ENCODE measurements at places on chromosomes 1 and 21. TPM values are rescaled to one million over a fixed set of nuclear protein-coding genes. Genes with fewer than 3 reads are reported as not detected.

GRCh38 chr21:45537746-45538291 lies 4.4 kb downstream of the SLC19A1 start:
- peak; percentile 56 for DNase-seq

DNA sequence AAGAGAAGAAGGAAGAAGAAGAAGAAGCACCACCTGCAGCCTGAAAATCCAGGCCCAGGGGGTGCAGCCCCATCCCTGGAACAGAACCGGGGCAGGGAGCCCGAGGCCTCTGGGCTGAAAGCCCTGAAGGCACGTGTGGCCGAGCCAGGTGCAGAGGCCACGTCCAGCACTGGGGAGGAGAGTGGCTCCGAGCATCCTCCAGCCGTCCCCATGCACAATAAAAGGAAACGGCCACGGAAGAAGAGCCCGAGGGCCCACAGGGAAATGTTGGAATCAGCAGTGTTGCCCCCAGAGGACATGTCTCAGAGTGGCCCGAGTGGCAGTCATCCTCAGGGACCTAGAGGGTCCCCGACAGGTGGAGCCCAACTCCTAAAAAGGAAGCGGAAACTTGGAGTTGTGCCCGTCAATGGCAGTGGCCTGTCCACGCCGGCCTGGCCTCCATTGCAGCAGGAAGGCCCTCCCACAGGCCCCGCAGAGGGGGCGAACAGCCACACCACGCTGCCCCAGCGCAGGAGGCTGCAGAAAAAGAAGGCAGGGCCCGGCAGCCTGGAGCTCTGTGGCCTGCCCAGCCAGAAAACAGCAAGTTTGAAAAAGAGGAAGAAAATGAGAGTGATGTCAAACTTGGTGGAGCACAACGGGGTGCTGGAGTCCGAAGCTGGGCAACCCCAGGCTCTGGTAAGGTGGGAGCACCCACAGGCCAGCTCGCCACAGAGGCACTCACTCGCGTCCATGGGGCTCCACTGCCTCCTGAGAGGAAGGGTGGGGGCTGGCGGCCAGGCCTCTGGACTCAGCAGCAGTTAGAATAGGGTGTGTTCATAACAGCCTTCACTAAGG lies 28.4 kb downstream of the RRP1B start:
- DNase-seq: no peak

Gene TPTE
- not detected for total RNA-seq

Gene PLOD1
- total RNA-seq: 60.7 TPM

Gene SH2D1B
- total RNA-seq: 0.53 TPM

Gene KCNA3
- total RNA-seq: 0.85 TPM

- no peak for DNase-seq
Observed at GRCh38 chr1:32533792-32534327, 5.4 kb upstream of the ZBTB8A start.

Gene SLC2A5
- 9.4 TPM for total RNA-seq

Gene C1orf141
- total RNA-seq: not detected

GRCh38 chr1:9849691-9850441 lies 26.1 kb upstream of the CLSTN1 start:
- no peak for DNase-seq

- no peak for DNase-seq
Observed at GRCh38 chr1:219651993-219652392, 39.1 kb upstream of the ZC3H11B start.

DNA sequence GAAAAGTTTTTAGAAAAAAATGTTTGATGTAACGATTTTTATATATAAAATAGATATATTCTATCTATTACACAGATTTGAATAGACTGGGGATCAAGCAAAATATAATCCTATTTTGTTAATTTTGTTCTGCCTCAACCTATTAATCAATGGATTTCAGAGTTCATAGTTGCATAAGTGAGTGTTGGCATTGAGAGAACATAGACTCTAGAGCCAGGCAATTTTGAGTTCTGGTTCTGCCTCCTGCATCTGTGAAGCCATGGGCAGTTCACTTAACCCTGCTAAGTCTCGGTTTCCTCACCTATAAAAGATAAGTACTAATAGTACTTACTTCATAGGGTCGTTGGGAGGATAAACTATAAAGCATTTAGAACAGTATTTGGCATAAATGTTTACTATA lies 13.6 kb upstream of the PKN2 start:
- no peak for DNase-seq

Gene MANEAL
- total RNA-seq: 2.3 TPM

GRCh38 chr1:240294566-240294965 lies 202.9 kb downstream of the FMN2 start:
- no peak for DNase-seq

GRCh38 chr1:74412244-74412643 lies 100.2 kb downstream of the LRRC53 start:
- DNase-seq: no peak

Gene THEM5
- total RNA-seq: not detected

DNA sequence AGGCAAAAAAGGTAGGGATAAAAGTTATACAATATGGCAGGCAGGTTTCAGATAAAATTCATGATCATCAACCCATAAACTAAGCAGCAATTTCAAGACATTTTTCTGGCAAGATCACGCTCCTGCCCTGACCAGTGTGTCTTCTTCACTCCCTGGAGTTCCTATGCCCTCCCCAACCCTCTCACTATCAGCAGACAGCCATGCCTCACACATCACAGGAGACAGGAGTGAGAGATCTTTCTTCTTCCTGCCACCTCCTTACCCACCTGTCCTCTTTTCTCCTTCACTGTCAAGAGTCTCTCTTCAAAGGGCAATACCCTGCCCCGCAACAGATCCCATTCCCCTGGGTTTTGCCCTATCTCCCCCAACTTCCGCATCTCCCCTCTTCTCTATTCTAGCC lies 28.4 kb downstream of the COA6 start:
- DNase-seq: no peak

Gene IFI44
- total RNA-seq: 38.9 TPM

Gene SWT1
- total RNA-seq: 13.3 TPM

GRCh38 chr1:212440419-212440818 lies 7.7 kb downstream of the NENF start:
- DNase-seq: no peak

Gene CELA3B
- total RNA-seq: 1.2 TPM

Gene RNF19B
- total RNA-seq: 33.3 TPM

Gene CELA2B
- not detected for total RNA-seq

- no peak for DNase-seq
Observed at GRCh38 chr21:44854664-44855446, 18.6 kb downstream of the PTTG1IP start.

Gene F3
- total RNA-seq: 19.9 TPM

DNA sequence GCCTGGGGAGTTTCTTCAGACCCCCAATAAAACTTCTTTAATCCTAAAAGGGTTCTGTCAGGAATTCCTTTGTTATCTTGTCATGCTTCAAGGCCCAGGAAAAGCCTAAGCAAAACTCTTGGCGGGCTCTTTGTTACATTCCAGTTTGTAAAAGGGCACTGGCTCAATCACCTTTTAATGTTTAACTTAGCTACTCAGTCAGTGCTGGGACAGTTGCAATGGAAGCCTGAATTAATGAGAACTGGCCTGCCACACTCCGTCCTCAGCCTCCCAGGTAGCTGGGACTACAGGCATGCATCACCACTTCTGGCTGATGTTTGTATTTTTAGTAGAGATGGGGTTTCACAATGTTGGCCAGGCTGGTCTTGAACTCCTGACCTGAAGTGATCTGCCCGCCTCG lies 21.3 kb upstream of the ASB17 start:
- no peak for DNase-seq

Gene LY9
- total RNA-seq: 1.2 TPM

- DNase-seq: no peak
Observed at GRCh38 chr1:116868385-116868784, 41.3 kb upstream of the PTGFRN start.

Gene ADAM30
- not detected for total RNA-seq

DNA sequence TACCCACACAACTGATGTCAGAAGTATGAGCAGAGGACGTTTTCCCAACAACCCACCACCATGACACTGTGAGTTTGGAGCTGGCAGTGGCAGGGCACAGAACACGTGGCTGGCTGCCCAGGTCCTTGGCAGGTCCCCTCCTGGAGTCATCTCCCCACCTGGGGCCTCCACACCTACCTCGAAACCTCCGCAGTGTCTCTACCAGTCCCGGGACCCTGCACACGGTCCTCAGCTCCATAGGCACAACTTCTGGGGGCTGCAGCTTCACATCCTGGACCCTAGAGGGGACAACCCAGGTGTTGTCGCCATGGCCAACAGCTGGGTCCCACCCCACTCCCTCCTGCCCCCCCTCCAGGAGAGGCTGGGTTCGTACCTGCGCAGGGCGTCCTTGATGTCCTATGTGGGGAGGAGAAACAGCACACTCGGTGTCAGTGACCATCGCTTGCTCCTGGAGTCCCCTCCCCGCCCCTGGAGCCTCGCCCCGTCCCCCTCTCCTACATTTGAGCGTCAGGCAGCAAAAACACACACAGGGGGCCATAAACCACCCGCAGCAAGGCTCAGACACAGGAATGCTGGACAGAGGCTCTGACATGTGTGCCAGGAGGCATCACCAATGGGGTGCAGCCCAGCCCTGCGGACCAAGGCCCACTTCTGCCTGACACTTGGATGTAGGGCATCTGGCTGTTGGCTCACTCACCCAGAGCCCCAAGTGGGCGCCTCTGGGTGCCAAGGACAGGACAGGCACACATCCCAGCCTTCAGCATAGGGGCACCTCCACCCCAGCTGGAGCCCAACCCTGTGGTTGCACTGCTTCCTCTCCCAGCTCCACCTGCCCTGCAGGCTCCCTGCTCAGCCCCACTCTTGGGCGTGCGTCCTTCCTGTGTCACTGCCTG lies 9.6 kb downstream of the TRIM11 start:
- peak; percentile 51 for DNase-seq

Gene SRSF4
- total RNA-seq: 95.0 TPM

DNA sequence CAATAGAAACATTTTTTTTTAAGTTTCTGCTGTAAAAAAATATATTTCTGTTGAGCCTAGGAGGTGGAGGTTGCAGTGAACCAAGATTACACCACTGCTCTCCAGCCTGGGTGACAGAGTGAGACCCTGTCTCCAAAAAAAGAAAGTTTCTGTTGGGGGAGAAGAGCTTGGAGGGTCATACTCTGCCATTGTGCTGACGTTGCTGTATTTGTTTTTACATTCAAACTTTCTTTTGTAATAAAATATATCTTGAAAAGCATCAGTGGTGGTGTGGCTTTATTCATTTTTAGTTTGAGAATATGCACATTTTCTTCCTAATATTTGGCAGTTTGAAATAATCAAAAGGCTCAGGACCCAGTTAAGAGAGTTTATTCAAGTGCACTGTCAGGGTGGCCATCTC lies 64.6 kb downstream of the URB2 start:
- DNase-seq: no peak

DNA sequence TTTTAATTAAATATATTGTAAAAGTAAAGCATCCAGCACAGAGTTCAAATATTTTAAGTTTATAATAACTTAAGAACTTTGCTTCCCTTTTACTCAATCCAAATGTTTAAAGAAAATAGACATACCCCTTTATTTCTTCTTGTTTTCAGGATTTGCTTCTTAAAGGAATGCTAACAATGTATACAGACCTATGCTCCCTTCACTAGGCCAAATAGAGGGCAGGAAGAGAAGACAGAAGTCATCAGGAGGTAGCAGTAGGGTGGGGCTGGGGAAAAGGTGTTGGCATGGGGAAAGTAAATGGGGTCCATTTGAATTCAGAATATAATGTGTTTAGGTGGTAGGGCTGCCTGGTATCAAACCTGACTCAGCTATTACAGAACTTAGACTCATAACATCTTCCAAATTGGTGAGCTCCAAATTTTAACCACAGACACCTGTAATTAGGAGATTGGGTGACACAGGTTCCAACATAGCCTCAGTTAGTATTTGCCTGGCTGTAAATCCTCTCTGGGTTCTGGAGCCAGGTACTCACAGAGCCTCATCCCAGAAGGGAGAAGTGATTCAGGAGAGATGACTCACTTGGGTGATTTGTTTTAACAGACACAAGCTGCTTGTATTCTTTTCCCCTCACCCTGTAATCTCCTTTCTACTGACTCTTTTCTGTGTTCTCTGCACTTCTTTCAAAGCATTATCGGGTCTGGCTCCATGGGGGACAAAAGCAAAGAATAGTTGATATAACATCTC lies 60.1 kb upstream of the DUSP10 start:
- no peak for DNase-seq

GRCh38 chr1:17260738-17261137 lies 11.8 kb downstream of the PADI3 start:
- DNase-seq: no peak

- no peak for DNase-seq
Observed at GRCh38 chr21:43369124-43369523, 57.8 kb downstream of the SIK1 start.

GRCh38 chr1:224132901-224133300 lies 19.0 kb downstream of the FBXO28 start:
- DNase-seq: no peak

GRCh38 chr1:95221306-95221705 lies 12.7 kb upstream of the RWDD3 start:
- no peak for DNase-seq

GRCh38 chr1:154263465-154264332 lies 8.7 kb upstream of the HAX1 start:
- DNase-seq: no peak

Gene FMO1
- 10.2 TPM for total RNA-seq

DNA sequence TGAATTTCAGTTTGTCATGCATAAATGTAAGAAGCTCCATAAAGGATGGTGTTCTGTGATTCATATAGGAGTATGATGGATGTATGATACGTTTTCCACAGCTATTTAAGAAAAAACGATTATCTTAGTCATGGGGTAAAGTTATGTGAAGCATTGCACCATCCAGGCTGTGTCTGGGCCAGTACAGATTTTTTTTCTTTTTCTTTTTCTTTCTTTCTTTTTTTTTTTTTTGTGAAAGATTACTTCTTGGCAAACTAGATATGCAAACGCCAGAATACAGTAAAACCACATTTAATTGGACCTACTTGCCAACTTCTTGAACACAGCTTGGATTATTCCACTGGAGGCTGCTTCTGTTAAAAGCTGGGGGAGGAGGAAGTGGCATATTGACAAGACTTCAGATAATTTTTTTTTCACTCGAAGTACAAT lies 14.9 kb downstream of the ZBTB18 start:
- no peak for DNase-seq

GRCh38 chr1:86499987-86500593 lies 31.4 kb downstream of the CLCA1 start:
- DNase-seq: no peak

GRCh38 chr1:162200096-162200847 lies 130.8 kb downstream of the NOS1AP start:
- DNase-seq: no peak

DNA sequence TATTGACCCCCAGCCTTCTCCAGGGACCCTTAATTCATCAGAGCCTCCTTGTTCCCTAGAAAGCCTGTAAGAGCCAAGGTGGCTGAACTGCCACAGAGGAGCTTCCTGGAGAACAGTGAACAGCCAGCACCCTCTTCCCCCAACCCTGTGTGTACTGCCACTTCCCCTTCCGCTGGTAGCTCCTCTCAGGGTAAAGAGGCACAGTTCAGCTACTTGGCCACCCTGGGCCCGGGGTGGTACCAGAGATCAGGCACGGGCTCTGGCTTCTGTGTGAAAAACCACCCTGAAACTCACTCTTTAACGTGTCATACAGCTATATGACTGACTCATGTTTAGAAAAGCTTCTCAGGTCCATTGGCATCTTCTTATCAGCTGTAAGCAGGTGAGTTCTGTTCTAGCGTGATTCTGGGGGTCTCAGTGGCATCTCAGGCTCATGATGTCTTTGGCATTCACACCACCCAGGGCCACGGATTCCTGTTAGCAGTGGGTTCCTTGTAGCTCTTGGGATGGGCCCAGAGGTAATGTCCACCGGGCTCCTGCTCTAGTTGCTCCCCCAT lies 22.4 kb downstream of the ARMH1 start:
- peak; percentile 49 for DNase-seq

Data from sciatic nerve (tissue), 2 donors.